ENCODE measurements at places on chromosomes 5 and 9. TPM values are rescaled to one million over a fixed set of nuclear protein-coding genes. Genes with fewer than 3 reads are reported as not detected.
A peak's percentile ranks its signal among the peaks of the same experiment; 100 is the strongest.

- H3K4me1 ChIP-seq, result peaks cover 27% of the 10 kb centered on the region
- DNase-seq, result no peak
- H3K36me3 ChIP-seq, result no peaks in the 10 kb centered on the region
- no peaks in the 10 kb centered on the region for H3K27me3 ChIP-seq
Observed at GRCh38 chr9:114850871-114851270, 45.0 kb upstream of the TNFSF15 start.

DNA sequence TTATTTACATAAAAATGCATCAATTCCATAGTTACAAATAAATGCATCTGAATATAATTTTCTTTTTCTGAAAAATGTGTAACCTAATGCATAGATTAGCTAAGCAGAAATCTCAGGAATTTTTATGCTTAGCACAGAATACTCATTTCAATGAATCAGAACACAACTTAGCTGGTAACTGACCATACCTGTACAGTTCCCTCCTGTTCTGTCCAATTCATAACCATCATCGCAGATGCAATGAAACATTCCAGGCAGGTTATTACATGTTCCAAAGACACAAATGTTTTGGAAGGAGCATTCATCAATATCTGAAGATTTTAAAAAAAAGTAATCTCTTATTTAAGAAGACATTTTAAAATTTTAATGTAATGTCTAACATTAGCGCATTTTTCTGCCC lies 219.4 kb downstream of the FBN2 start:
- H3K27me3 ChIP-seq, result no peaks in the 10 kb centered on the region
- no peak for DNase-seq
- no peak overlapping the region for H3K4me3 ChIP-seq
- H3K27ac ChIP-seq, result no peak overlapping the region

GRCh38 chr5:89374144-89374784 lies 491.3 kb upstream of the MEF2C start:
- DNase-seq, result peak; percentile 25
- no peaks in the 10 kb centered on the region for H3K36me3 ChIP-seq
- H3K27ac ChIP-seq, result no peak overlapping the region
- no peaks in the 10 kb centered on the region for H3K4me1 ChIP-seq

DNA sequence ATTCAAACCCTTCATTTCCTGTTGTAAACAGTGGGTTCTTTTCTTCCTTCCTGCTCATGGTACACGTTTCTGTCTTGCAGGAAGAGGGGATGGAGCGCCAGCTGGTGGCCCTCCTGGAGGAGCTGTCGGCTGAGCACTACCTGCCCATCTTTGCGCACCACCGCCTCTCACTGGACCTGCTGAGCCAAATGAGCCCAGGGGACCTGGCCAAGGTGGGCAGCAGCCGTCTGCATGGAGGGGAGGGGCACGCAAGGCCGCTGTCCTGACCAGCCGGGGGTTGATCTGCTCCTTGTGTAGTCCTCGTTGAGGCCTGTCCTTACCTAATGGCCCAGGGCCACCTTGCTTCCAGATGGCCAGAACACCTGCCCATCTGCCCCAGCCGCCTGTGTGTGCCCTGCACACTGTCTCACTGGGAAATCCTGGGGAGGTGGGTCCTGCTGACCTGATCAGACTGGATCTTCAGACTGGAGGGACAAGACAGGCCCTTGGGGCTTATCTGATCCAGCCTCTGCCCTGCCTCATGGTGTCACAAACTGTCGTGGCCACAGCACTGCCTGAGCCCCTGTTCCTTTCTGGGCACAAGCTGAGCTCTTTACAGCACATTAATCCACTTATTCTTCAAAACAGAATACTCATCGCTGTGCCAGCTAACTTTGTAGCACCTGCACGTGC lies 44.7 kb downstream of the LRSAM1 start:
- H3K4me1 ChIP-seq, result peaks cover 10% of the 10 kb centered on the region
- peak overlapping the region; percentile 72 for H3K27ac ChIP-seq
- peaks cover 81% of the 10 kb centered on the region for H3K36me3 ChIP-seq
- H3K27me3 ChIP-seq, result no peaks in the 10 kb centered on the region

LCP2 gene
- 27.1 TPM for total RNA-seq

GRCh38 chr5:120568711-120569110 lies 104.6 kb downstream of the PRR16 start:
- no peaks in the 10 kb centered on the region for H3K27me3 ChIP-seq
- no peak for DNase-seq
- no peak overlapping the region for H3K4me3 ChIP-seq
- no peaks in the 10 kb centered on the region for H3K4me1 ChIP-seq

DNA sequence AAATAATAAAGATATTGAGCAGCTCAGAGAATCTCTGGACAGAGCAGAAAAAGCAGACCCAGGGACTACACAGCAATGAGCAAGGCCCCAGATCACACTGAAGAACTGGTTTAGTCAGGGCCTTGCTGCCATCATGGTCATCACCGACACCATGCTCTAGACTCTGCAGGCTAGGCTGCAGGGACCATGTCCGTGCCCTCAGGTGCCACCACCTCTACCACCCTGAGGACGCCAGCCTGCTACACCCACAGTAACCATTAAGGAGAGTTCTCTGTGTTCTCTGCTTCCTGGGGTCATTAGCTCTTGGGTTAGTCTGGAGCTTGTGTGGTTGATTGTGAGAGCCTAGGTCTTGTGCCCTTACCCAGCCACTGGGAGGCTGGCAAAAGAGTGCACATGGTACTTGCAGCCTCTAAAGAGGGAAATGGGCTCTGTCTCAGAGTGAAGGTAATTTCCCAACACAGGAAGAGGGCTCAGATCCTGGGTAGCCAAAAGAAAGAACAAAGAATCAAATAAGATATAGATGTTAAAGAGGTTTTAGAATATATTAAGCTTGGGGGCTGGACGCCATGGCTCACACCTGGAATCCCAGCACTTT lies 31.9 kb upstream of the JADE2 start:
- no peaks in the 10 kb centered on the region for H3K27me3 ChIP-seq
- no peak overlapping the region for H3K4me3 ChIP-seq
- H3K36me3 ChIP-seq, result no peaks in the 10 kb centered on the region
- no peaks in the 10 kb centered on the region for H3K4me1 ChIP-seq

RETREG1 gene
- total RNA-seq, result 21.1 TPM

- H3K27me3 ChIP-seq, result no peaks in the 10 kb centered on the region
- no peaks in the 10 kb centered on the region for H3K36me3 ChIP-seq
- no peak overlapping the region for H3K4me3 ChIP-seq
- DNase-seq, result peak; percentile 44
- H3K27ac ChIP-seq, result no peak overlapping the region
- peaks cover 7% of the 10 kb centered on the region for H3K4me1 ChIP-seq
Observed at GRCh38 chr9:37001459-37001858, 32.6 kb downstream of the PAX5 start.

DNA sequence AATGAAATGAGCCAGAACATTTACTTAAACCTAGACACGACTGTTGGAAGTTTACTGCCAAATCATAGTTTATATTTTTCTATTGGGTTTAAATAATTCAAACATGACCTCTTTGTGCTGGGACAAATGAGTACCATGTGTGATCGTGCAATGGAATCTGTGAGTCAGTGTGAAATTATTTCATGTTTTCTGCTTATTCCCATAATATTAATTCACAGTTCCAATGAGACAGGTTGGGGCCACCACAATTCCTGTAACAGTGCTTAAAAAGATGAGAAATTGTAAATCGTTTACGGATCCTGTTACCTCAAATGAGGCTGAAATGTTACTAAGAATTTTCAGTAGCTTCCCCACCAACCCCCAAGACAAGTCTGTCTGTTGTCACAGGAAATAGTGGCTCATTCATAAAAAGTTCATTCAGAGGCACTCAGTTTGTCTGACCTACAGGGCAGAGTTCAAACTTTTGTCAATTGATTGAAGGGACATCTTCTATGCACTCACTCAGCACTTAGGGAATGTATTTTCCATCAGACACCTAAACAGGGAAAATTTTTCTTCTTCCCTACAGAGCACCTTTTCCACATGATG lies 563.9 kb upstream of the ADAMTS16 start:
- H3K27me3 ChIP-seq, result no peaks in the 10 kb centered on the region
- H3K36me3 ChIP-seq, result no peaks in the 10 kb centered on the region
- no peak overlapping the region for H3K4me3 ChIP-seq
- H3K4me1 ChIP-seq, result no peaks in the 10 kb centered on the region

- DNase-seq, result no peak
- peaks cover 30% of the 10 kb centered on the region for H3K4me1 ChIP-seq
- peak overlapping the region; percentile 49 for H3K4me3 ChIP-seq
- H3K27ac ChIP-seq, result no peak overlapping the region
- no peaks in the 10 kb centered on the region for H3K27me3 ChIP-seq
Observed at GRCh38 chr5:112738191-112738560, 491 bp downstream of the APC start.

GRCh38 chr5:139635606-139636206 lies 12.4 kb upstream of the CXXC5 start:
- peak; percentile 83 for DNase-seq
- no peaks in the 10 kb centered on the region for H3K27me3 ChIP-seq
- H3K36me3 ChIP-seq, result peaks cover 7% of the 10 kb centered on the region

CCNJL gene
- 4.5 TPM for total RNA-seq

DNA sequence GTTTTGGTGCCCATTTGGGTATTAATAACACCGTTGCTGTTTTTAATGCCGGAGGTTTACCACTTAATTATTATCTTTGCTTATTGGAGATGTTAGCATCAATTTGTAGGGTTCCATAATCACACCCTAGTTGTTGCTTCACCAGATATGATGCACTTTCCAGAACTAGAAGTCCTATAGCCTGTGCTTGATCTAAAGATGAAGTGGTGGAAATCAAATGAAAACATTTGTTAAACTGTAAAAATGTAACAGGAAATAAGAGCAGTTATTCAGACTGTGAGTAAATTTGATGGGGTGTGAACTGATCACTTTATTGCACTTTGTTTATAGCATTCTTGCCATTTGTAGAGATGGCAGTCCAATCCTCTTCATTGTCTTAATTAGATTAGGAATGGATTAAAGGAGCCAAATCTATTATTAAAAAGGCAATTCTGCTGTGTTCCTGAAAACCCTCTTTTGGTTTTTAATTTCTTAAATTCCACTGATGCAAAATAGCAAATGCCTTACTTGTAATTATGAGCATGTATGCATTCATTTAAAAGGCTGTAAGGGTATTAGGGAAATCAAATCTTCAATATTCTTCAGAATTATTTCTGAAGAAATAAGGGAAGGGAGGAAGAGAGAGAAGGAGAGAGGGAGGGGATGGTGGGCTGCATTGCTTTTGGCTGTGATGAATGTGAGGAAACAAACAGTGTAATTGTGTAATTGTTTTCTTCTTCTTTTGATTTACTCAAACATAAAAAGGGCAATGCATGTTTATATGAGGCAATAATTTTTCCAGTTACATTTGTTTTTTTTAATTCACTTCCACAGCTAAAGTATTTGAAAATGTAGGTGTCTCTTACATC lies 675.2 kb upstream of the WWC1 start:
- H3K36me3 ChIP-seq, result no peaks in the 10 kb centered on the region
- no peak overlapping the region for H3K4me3 ChIP-seq
- no peak for DNase-seq
- no peaks in the 10 kb centered on the region for H3K27me3 ChIP-seq
- H3K4me1 ChIP-seq, result no peaks in the 10 kb centered on the region
